CD4-positive, alpha-beta T cell treated with Interleukin-10 for 1 hour (primary cell): ENCODE measurements at places on chromosomes 3 and 15.

GRCh38 chr3:87037652-87038051 lies 46.7 kb upstream of the VGLL3 start:
- no peak for DNase-seq

GRCh38 chr3:66236281-66236680 lies 15.5 kb downstream of the SLC25A26 start:
- DNase-seq: no peak

- DNase-seq: no peak
These were observed 64.6 kb downstream of the LYSMD4 start for GRCh38 chr15:99668533-99669182.

- no peak for DNase-seq
These were observed 549.2 kb upstream of the TBL1XR1 start for GRCh38 chr3:177746337-177746933.

- DNase-seq: peak; percentile 98
These were observed at the start of gene RPS17 for GRCh38 chr15:82540055-82540983. RPS17 (minus strand) TSS chr15:82540457; CDS start chr15:82540428, 29 bp downstream.

DNA sequence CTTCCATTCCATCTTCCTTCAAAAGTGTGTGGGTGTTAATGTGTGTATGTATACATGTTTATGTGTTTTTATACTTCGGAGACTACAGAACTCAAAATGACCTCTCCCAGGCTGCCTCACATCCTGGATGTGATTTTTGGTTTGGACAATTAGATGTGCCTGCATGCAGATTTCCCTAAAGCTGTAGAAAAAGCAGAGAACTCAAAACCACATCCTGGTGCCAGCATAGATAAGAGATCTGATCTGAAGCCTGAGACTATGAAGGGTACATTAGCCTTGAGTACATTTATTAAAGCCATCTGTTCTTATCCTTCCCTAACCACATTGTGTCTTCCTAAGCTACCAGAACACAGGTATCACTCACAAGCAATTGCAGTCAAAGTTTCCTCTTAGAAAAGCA lies 319.4 kb upstream of the RASGRP1 start:
- no peak for DNase-seq

DNA sequence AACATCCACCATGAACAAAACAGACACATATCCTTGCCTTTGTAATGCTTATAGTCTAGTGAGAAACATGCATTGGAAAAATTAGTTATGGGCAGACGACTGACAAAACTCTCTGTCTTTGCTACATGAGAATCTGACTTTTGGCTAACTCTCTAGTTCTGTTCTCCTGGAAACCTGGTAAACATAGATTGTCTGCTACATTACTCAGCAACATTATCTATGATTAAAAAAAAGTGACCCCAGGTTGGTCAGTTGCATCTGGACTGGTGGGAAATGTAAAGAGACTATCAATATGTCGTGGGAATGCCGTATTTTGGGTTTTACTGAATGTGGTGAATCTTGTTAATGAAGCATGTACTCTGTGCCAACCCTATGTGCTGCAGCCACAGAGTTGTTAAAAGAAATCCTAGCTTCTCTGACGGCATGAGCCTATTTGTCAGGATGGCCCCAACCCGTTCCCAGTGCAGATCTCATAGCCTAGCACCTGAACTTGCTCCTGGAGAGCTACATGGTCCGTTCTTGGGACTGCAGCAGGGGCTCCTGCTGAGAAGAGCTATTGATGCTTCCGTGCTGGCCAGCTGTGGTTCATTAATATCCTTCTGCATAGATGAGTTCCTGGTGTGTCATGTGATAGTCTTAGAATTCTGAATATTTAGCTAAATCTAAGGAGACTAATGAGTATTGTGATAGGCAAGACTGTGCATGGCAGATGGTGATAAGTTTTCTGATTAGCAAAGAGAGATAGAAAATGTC lies 311.7 kb upstream of the ZNF717 start:
- no peak for DNase-seq

- DNase-seq: no peak
These were observed 185.8 kb upstream of the UBE2E1 start for GRCh38 chr3:23619705-23620637.

GRCh38 chr15:101070024-101070423 lies 150.9 kb downstream of the LRRK1 start:
- no peak for DNase-seq

- DNase-seq: no peak
These were observed 267.2 kb downstream of the GABRG3 start for GRCh38 chr15:27238209-27238608.

DNA sequence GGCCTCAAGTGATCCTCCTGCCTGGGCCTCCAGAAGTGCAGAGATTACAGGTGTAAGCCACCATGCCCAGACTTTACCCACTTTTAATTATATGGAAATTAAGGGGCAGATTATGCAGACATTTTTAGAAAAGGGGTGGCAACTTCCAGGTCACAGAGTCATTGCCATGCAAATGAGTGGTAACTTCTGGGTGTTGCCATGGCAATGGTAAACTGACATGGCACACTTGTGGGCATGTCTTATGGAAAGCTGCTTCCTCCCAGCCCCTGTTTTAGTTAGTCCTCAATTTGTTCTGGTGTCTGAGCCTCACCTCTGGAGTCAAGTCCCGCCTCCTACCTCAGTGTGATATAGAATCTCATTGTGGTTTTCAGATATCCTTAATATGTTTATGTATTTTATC lies 49.7 kb downstream of the PCNP start:
- DNase-seq: no peak

DNA sequence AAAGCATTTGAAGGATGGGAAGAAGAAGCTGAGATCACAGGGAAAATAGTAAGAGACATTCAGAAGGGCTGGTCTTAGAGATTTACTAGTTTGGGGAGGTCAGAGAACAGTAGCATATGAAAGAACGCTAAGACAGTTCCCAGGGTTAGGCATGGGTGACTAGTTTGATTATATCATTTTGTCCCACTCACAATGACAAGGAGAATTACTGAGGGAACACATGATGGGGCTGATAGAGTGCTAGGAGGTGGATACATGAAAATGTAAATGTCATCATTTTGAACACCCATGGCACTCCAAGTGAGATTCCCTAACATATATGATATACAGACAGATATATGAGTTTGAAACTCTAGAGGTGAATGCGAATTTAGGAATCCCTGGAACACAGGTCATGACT lies 9.3 kb upstream of the TARS3 start:
- no peak for DNase-seq

GRCh38 chr15:30979457-30979856 lies 12.0 kb downstream of the MTMR10 start:
- no peak for DNase-seq

DNA sequence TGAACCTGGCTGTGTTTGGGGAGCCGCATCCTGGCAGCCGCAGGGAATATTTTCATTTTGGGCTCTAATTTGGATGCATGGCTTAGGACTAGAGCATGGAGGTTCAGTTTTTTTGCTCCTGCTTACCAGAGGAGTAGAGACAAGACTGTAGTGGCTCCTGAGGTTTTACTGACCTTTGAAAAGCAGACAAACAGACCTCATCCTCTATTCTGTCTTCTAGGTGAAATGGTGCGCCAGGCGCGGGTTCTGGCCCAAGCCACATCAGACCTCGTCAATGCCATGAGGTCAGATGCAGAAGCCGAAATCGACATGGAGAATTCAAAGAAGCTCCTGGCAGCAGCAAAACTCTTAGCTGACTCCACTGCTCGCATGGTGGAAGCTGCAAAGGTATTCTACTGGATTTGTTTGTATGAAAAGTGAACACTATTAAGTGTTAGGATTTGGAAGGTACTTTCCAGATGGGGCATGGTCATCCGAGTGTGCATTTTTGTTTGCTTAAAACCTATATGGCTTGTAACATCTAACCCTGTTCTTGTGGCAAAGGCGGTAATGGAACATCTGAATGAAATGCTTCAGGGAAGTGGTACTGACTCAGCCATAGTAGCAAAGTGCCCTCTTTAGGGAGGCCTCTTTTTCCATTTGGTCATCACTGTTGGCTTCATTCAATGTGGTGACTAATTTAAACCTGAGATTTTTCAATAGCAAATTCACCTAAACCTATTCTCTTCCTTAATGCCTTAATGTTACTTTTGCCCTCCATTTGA lies 330.7 kb upstream of the TPM1 start:
- DNase-seq: no peak

GRCh38 chr3:86740751-86741150 lies 250.2 kb downstream of the VGLL3 start:
- no peak for DNase-seq

DNA sequence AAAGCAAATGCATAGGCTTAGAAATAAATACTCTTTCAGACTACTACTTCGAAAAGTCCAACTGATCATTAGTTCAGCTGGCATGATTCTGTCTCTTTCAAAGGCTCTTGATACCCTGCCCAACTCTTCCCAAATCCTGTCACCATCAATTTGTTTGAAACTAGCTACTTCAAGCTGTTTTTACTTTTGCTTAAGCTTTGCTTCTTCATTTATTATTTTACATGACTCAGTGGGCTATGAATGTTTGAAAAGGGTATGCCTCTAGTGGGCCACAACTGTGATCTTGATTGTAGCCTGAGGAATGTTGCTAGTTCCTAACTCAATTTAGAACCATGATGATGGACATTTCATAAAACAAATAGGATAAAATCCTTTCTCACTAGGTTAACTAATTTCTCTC lies 340.8 kb downstream of the NAALADL2 start:
- DNase-seq: no peak

DNA sequence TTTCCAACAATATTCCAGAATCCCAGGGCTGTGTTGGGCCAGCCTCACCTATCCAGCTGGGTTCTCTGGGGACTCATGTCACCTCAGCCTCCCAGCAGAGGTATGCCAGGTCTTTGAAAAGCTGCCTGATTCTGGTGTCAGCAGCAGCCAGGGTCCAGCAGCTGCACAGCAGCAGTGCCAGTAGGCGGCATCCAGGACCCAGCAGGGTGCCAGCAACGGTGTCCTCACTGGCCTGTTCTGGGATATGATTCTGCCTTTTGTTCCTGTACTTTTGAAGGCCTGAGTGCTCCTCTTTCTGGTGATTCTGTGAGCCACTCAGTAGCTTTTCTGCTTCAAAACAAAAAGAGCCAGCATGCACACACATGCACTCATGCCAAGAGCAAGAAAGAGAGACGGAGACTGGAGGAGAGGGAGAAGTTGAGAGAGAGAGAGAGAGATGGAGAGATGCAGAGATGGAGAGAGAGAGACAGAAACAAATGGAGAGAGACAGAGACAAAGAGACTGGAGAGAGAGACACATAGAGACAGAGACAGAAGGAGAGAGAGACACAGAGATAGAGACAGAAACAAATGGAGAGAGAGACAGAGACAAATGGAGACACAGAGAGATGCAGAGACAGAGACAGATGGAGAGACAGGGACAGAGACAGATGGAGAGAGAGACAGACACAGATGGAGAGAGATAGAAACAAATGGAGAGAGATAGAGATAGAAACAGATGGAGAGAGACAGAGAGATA lies 205.7 kb downstream of the UACA start:
- DNase-seq: no peak
